ENCODE measurements at places on chromosomes 7 and 10.

DNA sequence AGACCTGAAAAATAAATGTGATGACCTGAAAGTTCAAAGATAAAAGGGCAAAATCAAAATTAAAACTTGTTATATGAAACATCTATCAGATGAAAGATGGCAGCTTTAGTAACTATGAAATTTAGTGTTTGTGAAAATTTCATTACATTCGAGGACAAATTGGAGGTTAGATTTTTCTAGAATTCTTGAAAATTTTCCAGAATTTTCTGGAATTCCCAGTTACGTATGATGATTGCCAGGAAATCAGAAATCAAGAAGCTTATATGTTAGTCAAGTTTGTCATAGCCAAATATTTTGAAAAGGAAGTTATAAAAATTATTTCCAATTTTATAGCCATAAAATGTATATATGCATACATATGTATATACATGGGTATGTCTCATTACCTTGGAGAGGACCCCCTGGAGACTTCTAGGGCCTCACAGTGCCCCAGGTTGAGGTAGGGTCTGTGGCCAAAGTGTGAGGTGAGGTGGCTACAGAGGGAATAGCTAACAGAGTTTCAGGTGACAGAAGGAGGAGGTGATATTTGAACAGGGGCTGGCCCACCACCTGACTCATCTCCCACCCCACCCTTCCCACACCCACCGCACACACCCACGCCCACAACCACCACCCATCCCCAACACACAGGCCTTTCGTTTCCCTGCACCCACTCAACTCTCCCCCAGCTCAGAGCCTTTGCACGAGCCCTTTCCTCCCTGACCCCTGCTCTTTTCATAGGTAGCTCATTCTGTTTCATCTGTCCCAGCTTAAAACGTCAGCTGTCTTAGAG is 21.5 kb downstream of the C10orf105 start:
- DNase-seq, result peak; percentile 12

GRCh38 chr10:110137142-110137545 is 70.3 kb upstream of the MXI1 start:
- no peak for DNase-seq

GRCh38 chr7:43693687-43694398 is 35.5 kb downstream of the COA1 start:
- DNase-seq, result no peak

GRCh38 chr10:28434063-28434462 is 98.9 kb upstream of the WAC start:
- no peak for DNase-seq

GRCh38 chr10:102753718-102754117 is 10.0 kb downstream of the WBP1L start:
- DNase-seq, result no peak

DNA sequence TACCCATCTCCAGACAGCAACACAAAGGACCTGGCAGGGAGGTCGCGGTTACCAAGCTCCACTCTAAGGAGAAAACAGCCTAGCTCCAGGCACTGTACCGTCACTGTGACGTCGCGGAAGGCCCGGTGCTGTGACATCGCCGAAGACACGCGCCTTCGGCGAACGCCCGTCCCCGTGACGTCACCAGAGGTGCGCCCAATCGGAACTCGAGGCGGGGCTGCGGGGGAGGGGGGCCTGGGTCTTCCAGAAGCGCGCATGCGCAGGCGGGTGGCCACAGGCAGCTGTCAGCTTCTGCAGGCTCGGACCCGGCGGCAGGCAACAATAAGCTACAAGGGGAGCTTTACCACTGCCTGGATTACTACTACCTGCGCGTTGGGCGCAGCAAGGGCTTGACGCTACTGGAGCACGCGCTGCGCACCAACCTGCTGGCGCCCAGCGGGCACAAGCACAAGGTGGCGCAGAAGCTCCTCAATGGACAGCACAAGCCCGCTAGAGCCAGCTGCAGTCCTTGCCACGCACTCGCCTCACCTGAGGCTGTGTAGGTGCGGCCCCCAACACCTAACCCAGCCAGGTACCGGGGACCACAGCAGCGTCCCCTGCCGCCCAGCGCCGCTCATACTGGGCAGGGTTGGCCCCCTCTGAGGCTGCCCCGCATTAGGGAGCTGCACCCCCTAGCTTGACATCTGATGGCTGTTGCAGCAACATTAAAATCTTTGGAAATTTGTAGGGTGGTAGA is 208.4 kb downstream of the TPST1 start:
- DNase-seq, result peak; percentile 60

GRCh38 chr7:146781352-146782116 is 664.9 kb downstream of the CNTNAP2 start:
- DNase-seq, result no peak

GRCh38 chr7:101159696-101160674 is 5.4 kb downstream of the VGF start:
- DNase-seq, result no peak

GRCh38 chr7:25009257-25009656 is 29.3 kb upstream of the OSBPL3 start:
- no peak for DNase-seq

DNA sequence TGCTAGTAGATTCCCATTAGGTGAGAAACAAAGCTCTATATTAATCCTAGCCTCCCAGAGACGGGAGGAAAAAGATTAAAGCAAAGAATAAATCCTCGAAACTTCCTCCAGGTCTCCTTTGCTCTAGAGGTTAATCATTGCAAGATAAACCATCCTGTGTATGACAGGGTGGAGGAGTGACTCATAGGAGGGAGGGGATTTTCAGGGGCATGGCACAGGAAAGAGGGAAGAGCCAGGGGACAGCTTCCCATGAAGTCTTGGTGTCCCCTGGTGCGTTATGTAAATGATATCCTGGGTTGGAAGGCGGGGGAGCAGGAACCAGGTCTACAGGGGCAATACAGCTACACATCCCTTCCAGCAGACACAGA is 780 bp downstream of the CYP3A5 start:
- no peak for DNase-seq

- peak; percentile 29 for DNase-seq
These were observed 36.7 kb downstream of the ASNS start for GRCh38 chr7:97835296-97836138.

GRCh38 chr7:134289841-134290240 is 26.9 kb downstream of the SLC35B4 start:
- DNase-seq, result no peak

GRCh38 chr7:27339478-27339877 is 96.9 kb downstream of the EVX1 start:
- no peak for DNase-seq

DNA sequence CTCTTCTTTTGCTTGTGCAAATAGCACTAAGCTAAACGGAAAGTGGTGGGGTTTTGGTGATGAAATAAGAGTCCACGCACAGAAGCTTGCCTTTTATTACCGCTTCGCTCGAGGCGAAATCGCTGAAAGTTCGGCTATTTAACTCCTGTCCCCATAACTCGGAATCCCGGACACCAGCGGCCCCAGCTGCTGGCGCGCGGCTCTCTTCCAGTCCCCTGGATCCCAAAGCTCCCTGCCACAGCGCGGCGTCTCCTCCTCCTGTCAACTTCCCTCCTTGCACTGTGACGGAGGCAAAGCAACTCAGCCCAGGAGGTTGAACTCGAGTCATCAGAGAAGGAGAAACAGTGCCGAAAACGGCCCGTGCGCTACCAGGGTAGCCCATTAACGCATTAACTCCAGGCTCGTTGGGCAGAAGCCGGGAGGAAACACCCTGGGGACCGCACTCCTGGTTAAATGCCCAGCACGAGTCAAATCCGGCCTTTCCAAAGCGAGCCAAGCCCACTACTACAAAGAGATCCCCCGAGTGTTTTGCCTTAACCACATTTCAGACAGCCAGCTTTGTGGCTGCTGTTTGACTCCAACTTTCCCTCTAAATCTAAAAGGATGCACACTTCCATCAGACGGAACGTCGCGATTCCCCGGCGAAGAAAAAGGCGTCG is 1.3 kb downstream of the SEMA3D start:
- no peak for DNase-seq

DNA sequence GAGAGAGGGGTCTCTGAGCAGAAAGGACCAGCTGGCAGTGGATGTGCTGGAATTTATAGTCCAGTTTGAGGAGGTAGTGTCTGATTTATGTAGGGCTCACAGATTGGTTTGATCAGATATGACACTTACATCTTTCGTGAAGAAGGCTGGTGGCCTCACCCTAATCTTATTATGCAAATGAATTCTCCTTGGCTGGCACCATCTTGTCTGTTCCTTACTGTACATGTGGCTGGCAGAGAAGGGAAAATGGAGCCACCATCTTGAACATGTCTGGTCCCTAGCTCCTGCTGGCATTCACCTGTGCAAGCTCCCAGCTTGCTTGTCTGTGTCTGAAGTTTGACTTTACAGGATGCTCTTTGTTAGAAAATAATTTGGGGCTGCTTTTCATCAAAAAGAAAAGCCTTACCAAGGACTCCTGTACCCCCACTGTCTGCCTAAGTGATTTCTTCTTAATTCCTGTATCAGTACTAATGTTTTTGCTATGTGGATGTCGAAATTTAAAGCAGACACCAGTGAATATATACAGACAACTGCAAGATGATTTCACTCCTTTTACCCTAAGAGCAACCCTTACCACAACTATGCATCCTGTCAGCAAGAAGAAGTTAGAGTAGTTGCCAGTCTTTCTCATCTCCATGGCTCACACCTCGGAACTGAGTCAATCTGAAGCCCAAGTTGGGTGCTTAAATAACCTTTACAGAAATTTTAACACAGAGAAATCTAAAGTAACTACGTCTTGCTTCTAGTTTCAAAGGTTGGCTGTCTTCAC is 322.0 kb upstream of the SEMA3D start:
- DNase-seq, result no peak

DNA sequence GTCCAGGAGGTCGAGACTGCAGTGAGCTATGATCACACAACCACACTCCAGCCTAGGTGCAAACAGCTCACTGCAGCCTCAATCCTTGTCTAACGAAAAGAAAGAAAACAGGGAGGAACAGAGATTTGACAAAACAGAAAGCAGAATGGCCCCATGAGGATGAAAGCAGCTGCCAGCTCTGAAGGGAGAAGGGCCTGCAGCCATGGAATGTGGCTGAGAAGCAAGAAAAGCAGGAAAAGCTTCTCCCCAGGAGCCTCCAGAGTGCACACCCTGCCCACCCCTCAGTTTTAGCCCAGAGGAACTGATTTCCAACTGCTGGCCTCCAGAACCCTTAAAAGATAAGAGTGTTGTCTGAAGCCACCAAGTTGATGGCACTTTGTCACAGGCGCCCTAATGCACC is 13.0 kb downstream of the ESYT2 start:
- DNase-seq, result no peak

- DNase-seq, result no peak
These were observed 41.2 kb upstream of the UBE3C start for GRCh38 chr7:157097569-157097968.

DNA sequence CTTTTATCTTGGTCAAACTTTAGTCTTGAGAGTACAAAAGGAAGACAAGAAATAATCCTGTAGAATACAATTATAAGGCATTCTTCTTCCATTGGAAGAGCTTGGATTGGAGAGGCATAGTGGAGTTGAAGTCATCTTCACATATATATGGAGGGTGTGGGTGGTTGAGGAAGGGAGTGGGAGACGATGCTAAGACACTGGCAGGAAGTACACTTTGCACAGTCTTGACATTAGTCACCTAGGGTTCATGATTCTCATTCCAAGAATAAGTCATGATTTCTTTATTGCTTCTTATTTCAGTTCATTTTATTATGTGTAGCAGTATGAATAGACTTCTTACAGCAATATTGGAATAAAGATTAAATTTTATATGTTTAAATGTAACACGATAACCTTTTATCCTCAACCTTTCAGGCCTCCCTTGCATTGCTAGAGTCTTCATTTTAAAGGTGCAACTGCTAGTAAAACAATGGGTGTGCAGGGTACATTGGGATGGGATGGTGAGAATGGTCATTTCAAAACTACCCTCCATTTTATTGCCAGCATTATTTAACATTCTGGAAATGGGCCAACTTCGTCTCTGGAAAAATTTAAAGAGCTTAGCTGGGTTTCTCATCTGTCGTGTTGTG is 12.3 kb upstream of the SLC26A3 start:
- no peak for DNase-seq

- no peak for DNase-seq
These were observed 17.0 kb upstream of the GIMAP2 start for GRCh38 chr7:150668472-150668911.

- no peak for DNase-seq
These were observed 15.2 kb downstream of the GFRA1 start for GRCh38 chr10:116257785-116258184.

GRCh38 chr10:1050145-1050544 is 1.2 kb upstream of the IDI1 start:
- no peak for DNase-seq

DNA sequence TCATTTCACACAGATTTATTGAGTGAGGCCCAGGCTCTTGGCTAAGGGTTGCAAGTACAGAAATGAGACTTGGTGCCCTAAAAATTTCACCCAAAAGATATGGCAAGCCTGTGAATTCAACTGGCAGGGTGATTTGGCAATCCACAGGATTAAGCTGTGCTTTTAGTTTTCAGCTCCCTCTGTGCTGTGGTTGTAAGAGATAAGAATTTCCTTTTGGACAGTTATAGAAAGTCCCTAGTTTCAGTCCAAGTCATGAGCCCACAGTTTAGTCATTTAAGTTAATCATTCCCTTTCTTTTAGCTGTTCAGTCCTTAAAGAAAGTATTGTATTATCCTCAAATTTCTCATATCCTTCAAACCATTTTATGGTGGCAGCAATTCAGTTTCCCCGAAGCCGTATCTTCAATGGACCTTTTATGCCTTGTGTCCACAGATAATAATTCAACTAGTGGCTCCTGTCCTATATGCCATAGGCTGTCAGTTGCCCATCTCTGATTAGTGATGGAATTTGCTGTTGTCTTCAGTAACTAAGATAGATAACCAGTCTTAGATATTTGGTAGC is 73.4 kb upstream of the NAMPT start:
- DNase-seq, result no peak

- DNase-seq, result no peak
These were observed 31.1 kb downstream of the ENKUR start for GRCh38 chr10:24984906-24985305.

- no peak for DNase-seq
These were observed 67.4 kb downstream of the ELFN1 start for GRCh38 chr7:1737523-1737922.

- no peak for DNase-seq
These were observed 97.0 kb downstream of the PFKFB3 start for GRCh38 chr10:6299743-6300105.

- DNase-seq, result no peak
These were observed 622 bp downstream of the DYNC1I1 start for GRCh38 chr7:95772771-95773581.

GRCh38 chr7:115679976-115680375 is 350.6 kb downstream of the TFEC start:
- DNase-seq, result no peak

GRCh38 chr7:151757274-151757673 is 119.6 kb downstream of the PRKAG2 start:
- no peak for DNase-seq

DNA sequence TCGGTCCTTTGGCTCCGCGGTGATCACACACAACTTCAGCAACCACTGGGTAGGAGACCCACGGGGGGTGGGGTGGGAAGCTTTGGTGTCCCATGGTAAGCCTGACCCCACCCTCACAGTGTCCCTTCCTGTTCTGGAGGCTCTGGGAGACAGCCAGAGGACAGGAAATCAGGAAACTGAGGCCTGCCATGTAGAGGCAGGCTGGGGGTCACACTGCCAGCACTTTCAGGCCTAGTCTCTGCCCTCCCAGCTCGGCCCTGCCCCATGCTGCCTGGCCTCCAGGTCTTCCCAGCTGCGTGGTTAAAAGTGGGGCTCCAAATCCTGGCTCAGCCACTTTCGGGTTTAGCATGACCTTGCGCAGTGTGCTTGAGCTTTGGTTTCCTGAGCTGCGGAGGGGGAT is 10.9 kb downstream of the AQP1 start:
- DNase-seq, result no peak

Measured in stimulated activated CD8-positive, alpha-beta memory T cell treated with anti-CD3 and anti-CD28 coated beads, Interleukin-7, amount 100 ng/mL, for 1 hour (primary cell).